ENCODE measurements at places on chromosomes 1 and 21.

GRCh38 chr1:212650228-212650627 lies 41.7 kb downstream of the ATF3 start:
- DNase-seq = no peak

DNA sequence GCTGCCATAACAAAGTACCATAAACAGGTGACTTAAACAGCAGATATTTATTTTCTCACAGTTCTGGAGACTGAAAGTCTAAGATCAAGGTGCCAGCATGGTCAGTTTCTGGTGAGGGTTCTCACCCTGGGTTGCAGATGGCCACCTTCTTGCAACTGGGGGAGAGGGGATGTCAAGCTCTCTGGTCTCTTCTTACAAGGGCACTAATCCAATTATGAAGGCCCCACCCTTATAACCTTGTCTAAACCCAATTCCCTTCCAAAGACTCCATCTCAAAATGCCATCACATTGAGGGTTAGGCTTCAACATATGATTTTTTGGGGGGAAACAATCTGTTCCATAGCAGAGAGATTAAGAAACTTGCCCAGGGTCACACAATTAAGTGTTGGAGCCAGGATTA lies 24.8 kb upstream of the ANGPTL3 start:
- no peak for DNase-seq

- DNase-seq = no peak
Observed at GRCh38 chr1:196381544-196381943, 226.7 kb downstream of the KCNT2 start.

DNA sequence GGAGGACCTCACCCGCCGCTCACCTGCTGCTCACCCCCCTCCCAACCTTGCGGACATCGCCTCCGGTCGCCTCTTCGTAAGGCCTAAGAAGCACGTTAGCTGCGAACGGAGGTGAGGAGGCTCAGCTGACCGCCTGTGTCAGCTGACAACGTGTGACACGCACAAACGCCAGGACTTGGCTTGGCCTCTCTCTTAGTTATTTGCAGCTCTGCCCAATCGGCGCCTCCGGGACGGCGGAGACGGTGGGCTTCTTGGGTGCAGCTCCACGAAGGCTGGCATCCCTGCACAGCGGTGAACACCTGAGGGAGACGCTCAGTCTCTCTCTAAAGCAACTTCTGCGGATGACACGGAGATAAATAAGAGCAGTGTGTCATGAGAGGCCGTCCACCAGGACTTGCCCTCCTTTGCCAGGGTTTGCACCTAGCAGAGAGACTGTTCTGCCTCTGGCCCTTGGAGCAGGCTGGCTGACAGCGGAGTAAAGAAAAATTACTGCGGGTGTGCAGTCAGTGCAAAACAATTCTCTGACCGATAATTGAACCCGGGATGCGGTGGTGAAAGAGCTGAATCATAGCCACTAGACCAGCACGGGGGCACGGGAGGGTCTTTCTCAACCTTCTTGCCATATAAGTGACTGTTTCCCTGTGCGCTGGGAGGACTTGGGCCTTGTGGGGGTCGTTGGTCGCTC lies 318.9 kb downstream of the FAM72C start:
- no peak for DNase-seq

GRCh38 chr1:59020151-59020997 lies 236.5 kb upstream of the JUN start:
- no peak for DNase-seq

DNA sequence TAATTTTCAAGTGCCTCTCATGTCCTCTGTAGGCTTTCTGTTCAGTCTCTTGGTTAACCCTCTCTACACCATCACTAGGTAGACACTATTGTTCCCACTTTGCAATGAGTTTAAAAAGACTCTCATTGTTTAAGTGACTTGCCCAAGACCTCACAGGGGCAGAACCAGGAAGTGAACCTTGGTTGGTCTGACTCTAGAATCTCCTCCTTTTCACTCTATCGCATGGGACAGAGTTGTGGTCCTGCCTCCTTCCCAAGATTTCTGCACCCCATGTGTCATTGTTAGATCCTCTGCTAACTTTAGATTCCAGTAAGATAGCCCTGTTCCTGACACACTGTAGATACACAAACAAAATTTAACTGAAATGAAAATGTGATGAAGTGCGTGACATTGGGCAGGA lies 481.7 kb upstream of the USP24 start:
- no peak for DNase-seq

DNA sequence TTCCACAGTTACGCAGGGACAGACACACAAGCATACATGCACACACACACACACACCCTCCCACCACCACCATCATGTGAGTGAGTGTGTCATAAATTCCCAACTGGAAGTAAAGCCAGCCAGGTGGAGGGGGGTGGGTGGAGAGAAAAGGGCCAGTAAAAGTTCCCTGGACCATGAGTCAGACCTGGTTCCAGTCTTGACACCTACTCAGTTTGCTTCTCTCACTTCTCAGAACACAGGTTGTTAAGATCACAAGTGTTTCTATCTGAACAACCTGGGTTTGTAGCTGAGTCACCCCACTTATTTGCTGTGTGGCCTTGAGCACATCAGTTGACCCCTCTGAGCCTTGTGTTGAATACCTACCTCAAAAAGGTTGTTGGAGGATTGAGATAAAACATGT lies 9.6 kb downstream of the EPHA10 start:
- no peak for DNase-seq

- no peak for DNase-seq
Observed at GRCh38 chr1:107263291-107263915, 122.6 kb downstream of the NTNG1 start.

DNA sequence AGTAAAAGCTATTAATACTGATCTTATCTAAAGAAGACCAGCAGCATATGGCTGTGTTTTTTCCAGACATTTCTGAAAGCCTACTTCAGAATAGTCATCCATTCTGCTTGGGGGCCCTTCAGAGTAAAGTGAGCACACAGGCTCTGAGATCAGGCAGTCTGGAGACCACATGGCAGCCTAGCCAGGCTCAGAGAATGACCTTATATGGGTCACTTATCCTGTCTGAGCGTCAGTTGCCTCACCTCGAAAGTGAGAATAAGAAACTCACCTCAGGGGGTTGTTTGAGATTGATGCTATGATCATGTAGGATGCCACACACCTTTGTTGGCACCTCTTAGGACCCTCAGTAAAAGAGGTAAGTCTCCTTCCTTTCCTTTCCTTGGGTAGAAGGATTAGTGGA lies 270.4 kb downstream of the GRIK1 start:
- no peak for DNase-seq

DNA sequence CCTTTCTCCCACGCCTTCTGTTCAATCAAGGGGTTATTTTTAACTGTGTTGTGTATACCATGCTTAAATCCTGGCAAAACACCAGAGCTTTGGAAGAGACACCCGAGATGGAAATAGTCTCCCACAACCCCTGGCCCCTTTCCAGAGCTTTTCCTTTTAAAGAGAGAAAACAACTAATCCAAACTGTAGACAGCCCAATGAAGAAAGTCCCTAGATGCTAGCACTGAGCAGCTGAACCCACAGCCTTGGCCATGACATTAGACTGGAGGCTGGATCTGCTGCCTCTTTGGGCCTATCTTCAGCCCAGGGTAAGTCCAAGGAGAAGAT lies 64.9 kb upstream of the ARTN start:
- no peak for DNase-seq

- no peak for DNase-seq
Observed at GRCh38 chr1:204983136-204983535, 59.9 kb upstream of the CNTN2 start.

DNA sequence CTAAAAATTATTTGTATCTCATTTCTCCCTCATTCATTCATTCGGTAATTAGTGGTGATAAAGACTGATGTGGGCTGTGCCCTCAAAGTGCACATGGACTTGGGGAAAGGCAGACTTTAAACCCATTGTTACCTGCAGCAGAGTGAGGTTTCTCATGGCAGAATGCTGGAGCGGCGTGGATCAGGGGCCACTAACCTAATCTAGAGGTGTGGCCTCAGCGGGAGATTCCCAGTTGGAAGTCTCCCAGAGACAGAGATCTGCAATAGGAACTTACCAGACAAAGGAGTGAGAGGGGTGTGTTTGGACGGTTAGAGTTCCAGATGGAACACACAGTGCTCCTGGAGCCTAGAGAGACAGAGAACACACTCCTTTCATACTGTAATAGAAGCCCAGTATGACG lies 73.5 kb downstream of the VPS26C start:
- no peak for DNase-seq

- no peak for DNase-seq
Observed at GRCh38 chr1:200850554-200850953, 22.2 kb upstream of the GPR25 start.

GRCh38 chr1:21072721-21073120 lies 104.0 kb downstream of the EIF4G3 start:
- DNase-seq = no peak

DNA sequence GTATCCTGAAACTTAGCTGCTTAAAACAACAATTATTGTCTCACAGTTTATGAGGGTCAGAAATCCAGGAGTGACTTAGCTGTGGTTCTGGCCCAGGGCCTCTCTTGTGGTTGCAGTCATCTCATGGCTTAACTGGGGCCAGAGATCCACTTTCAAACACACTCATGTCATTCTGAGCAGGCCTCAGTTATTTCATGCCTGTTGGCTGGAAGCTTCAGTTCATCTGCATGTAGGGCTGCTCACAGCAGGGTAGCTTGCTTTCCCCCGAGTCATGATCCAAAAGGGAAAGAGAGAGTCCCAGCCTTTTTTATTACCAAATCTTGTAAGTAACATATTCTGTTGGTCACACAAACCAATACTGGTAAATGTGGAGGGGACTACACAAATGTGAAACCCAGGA lies 96.6 kb upstream of the B3GALT2 start:
- DNase-seq = no peak

DNA sequence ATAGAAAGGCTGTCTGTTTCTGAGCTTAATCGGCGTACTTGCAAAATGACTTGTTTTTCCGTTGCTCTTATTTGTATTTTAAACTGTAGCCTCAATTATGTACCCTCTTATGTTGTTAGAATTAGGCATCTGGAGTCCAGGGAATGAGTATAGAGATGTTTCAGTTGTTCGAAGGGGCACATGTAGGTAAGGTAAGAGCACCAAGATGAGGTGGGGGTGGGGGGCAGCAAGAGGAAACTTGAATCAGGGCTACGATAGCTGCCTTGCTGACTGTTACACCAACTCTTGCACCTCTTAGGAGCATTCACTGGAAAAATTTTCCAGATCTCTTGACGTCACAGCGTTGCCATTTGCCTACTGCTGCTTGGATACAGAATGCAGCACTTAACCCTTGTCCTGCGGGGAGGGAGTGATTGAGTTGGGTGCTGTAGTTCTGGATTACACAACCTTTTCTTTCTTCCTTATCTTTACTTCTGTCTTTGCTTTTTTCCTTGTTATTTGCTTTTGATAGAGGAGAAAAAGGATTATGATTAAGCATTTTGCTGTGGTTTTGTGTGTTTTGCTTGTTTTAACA lies 3.2 kb downstream of the ATP1B1 start:
- no peak for DNase-seq

GRCh38 chr1:195733408-195733807 lies 874.8 kb downstream of the KCNT2 start:
- no peak for DNase-seq

GRCh38 chr1:39157304-39157703 lies 47.2 kb upstream of the MACF1 start:
- no peak for DNase-seq

DNA sequence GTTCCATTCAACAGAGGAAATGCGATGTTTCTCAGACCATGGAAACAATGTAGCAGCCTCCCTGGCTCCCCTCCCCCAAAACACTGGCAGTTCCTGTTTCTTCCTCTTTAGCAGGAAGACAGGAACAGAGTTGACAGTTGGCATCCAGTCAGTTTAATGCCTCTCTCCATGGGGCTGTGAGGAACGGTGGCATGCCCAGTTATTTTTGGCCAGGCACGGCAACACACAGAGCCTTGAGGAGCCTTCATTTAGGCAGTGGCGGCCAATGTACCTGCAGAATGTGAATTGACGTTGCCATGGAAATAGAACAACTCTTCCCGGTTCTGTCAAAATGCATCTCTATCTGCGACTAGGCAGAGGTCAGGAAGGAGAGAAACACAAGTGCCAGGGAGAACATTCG lies 330.6 kb downstream of the DSCAM start:
- no peak for DNase-seq

DNA sequence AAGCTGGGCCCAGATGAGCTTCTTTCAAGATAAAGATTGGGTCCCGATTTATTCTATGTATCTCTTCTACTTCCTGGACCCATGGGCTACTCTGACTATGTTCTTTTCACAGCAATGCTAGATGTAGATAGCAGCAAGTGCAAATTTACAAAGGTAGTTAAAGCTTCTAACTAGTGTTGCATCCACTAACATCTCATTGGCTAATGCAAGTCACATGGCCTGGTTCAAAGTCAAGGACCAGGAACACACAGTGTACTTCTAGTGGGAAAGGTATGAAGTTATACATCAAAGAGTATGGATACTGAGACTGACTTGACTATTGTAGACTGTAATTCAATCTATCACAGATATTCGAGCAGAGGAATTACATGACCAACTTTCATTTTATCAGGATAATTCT lies 588.8 kb downstream of the PLA2G4A start:
- DNase-seq = no peak
